CD8-positive, alpha-beta T cell (primary cell): ENCODE measurements at places on chromosomes 1 and 21. TPM values are rescaled to one million over a fixed set of nuclear protein-coding genes. Genes with fewer than 3 reads are reported as not detected.

LEMD1 gene
- total RNA-seq: not detected

KCNK1 gene
- not detected for total RNA-seq

OR14C36 gene
- not detected for total RNA-seq

KLHDC9 gene
- not detected for total RNA-seq

DNALI1 gene
- total RNA-seq: not detected

OPTC gene
- not detected for total RNA-seq

LAMC2 gene
- not detected for total RNA-seq

CLCA2 gene
- total RNA-seq: not detected

ARHGEF16 gene
- not detected for total RNA-seq

GUCA2B gene
- not detected for total RNA-seq

GNPAT gene
- total RNA-seq: 10.4 TPM
